RWPE1 (cell line): ENCODE measurements at places on chromosomes 3 and 15.

DNA sequence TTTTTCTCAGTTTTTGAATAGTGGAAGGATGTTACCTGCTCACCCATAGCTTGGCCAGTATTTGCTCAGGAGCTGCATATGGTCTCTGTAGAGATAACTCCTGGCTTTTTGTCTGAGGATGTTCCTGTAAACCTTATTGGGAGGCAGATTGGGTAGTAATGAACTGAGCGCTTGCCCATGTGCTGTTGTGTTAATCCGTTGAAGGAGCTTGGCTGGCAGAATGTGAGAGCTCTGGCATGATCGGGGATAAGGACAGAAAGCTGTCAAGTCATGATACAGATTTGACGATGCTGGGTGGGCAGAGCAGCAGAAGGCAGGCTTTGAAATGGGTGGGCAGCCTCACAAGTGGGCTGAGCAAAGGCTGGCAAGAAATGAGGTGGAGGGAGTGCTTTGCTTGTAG lies 27.4 kb downstream of the SH3GL3 start:
- DNase-seq, result no peak

GRCh38 chr3:182740710-182741109 lies 52.6 kb upstream of the ATP11B start:
- peak; percentile 64 for DNase-seq

DNA sequence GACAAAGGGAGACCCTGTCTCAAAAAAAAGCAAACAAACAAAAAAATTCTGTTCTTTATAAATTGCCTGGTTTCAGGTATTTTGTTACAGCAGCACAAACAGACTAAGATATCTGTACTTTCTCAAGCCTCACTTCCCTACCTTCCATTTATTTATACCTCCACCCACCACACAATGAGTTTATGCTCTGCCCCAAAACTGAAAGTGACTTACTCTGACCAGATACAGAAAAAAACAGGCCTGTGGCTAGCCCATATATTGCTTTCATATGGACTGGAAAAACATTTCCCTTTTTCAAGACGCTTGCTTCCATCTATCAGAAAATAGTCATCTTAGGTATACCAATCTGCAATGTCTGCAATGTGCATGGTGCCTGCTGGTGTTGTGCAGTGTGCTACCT lies 8.7 kb upstream of the GPD1L start:
- DNase-seq, result no peak

DNA sequence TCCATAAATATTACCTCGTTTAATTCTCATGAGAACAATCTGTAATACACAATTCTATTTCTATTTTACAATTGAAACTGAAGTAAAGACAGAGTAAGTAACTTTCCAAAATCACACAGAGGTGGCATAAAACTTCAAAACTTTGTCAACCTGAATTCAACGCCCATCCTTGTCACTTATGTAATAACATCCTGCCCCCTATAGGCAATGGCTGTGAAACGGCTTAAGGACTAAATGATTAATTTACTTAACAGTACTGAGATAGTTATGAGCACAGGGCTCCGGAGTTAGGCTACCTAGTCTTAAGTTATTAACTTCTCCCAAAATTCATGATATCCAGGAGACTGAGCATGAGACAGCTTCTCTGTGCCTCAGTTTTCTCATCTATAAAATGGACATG lies 293.1 kb upstream of the CHRM5 start:
- peak; percentile 49 for DNase-seq

DNA sequence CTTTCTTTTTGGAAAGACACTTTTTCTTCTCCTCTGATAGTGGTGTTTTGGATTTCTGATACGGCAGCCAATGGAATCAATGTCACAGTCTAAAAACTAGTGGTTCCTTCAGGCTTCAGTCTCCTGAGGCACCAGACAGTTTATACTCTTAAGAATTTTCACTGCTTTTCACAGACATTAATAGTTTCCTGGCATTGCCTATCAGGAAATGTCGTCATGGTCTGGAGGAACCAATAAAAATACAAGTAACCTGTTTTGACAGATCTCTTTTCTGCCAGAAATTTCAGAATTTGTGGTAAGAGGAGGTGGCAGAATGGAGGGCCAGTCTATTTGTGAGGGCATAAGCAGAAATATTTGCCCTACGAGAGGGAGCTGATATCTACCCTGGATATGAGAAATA lies 44.8 kb downstream of the FILIP1L start:
- no peak for DNase-seq

GRCh38 chr15:48541341-48542278 lies 103.9 kb downstream of the FBN1 start:
- DNase-seq, result peak; percentile 41

- DNase-seq, result no peak
Observed at GRCh38 chr15:63114465-63114864, 7.2 kb upstream of the LACTB start.

GRCh38 chr15:49179433-49180190 lies 9.6 kb downstream of the GALK2 start:
- DNase-seq, result no peak

- DNase-seq, result no peak
Observed at GRCh38 chr3:151592287-151592686, 131.4 kb upstream of the IGSF10 start.
